ENCODE measurements at places on chromosomes 11 and 22.

DNA sequence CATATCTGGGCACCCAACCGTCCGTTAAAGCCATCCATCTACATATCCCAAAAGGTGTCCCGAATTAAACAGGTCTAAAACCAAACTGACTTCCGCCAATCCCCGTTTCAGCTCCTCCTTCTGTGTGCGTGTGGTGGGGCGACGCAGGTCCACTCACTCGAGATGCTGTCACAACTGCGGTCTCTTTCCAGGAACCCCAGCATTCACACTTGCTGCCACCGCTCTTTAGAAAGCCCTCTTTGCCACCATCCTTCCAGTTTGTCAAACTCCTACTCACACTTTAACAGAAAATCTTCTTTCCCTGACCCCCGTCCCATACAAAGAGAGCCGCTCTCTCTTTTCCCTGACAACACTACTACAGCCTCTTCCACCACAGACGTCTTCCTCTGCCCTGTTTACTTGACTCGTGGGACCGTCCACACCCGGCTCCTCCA lies 467 bp downstream of the ESS2 start:
- no peak for DNase-seq

DNA sequence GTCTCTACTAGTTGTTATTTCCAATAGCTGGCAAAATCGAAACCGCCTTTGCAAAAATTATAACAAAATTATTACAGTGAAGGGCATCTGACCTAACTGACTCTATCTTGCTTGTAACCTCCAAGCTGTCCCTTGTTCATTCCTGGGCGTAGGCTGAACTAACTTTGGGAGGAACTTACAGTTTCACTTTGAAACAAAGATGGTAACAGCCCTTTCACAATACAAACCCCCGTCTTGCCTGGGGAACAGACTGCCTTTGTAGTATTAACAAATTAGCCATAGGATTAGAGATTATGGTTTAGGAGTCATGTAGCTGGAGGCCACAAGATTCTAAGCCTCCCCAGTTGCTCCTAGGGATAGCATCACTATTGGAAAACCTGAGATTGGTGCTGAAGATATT lies 131.6 kb upstream of the HSD17B12 start:
- DNase-seq, result no peak

GRCh38 chr11:130483124-130483523 lies 34.7 kb downstream of the ADAMTS15 start:
- DNase-seq, result no peak

DNA sequence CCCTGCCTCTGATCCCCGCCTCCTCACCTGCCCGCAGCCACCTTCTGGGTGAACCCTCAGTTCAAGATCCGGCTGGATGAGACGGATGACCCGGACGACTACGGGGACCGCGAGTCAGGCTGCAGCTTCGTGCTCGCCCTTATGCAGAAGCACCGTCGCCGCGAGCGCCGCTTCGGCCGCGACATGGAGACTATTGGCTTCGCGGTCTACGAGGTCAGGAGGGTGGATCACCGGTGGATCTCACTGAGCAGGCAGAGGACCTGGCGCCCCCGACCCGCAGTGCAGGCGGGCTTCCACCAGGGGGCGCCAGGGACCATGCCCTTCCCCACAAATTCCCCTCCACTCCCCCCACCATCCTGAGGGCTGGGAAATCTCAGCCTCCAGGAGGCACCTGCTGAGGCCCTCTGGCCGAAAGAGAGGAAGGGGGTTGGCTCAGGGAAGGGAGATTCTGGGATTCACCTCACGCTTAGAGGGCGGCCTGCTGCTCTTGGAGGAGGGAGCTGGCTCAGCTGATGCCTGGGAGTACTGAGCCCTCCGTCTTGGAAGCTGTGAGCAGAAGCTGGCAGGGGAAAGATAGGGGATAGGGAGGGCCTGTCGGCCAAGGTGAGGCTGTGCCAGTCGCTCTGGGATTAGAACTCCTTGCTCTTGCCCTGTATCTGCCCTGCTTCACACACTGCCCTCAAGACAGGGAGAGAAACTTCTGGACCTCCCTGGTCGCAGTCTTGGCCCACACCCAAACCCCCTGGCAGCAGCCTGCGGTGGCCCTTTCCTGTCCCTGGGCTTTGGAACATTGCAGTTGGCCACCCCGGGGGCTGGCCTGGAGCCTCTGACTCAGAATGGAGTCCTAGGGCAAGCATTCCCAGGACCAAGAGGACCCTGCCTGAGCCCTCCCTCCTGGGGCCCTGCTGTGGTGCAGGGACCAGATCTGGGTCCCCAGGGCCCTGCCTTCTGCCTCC lies 23.2 kb downstream of the CAPN1 start:
- no peak for DNase-seq

- no peak for DNase-seq
Measured at GRCh38 chr11:8532475-8532874, 61.6 kb downstream of the STK33 start.
